ENCODE measurements at places on chromosomes 11 and 22. TPM values are rescaled to one million over a fixed set of nuclear protein-coding genes. Genes with fewer than 3 reads are reported as not detected.

DNA sequence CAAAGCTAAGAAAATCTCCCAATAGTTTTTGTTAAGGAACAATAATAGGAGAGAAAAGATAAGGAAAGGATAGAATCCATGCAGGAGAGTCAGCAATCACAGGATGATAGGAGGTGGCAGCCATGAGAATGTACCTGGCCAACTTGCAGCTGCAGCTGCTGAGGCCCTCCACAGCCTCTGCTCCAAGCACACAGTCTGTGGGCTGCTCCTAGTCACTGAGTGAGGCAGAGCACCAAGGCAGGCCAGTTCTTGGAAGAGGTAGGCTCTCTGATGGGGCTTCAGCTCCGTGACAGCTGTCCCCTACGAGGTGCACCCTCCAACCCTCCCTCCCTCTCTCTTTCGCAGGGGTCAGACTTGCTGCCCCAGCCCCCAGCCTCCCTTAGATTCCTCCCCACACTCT, 5.5 kb upstream of the KCNJ1 start:
- DNase-seq: no peak

- peak; percentile 50 for DNase-seq
Observed at GRCh38 chr22:40966726-40967085, 15.5 kb downstream of the RBX1 start.

- no peak for DNase-seq
Observed at GRCh38 chr22:44028091-44028490, 4.0 kb downstream of the PARVB start.

- DNase-seq: peak; percentile 84
Observed at GRCh38 chr11:2269601-2270321, 627 bp downstream of the ASCL2 start.

- DNase-seq: no peak
Observed at GRCh38 chr11:4480577-4481239, 1.7 kb upstream of the OR52K1 start.

DNA sequence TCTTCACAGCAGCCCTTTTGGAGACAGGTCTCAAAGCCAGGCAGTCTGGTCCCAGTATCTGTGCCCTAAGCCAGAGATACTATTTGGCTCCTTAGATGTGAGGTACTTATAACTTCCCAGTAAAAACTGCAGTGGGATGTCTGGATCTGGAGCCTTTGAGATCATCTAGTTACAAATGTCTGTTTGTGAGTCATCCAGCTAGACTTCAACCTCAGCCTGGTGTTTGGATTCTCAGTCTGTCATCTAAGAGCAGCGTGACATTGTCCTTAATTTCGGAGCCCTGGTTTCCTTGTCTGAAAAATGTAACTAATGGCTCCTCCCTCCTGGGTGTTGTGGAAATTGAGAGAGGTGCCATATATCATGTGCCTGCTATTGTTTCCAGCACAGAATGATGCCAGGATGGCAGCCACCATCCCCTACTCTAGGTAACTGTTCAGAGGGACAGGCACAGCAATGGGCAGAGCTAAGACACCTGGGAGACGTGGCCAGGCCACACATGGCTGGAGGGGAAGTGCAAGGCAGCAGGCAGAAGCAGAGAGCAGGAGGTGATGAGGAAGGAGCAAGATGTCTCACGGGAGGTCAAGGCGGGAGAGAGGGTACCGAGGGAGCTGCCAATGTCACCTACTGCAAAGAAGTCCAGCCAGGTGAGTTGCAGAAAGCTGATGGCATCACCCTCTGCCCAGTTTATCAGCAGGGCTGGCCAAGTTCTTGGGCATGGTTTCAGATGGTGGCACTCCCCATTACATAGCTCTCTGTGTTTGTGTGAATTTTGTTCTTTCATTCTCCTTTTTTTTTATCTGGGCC, 20.6 kb upstream of the ST3GAL4 start:
- peak; percentile 55 for DNase-seq

- DNase-seq: peak; percentile 84
Observed at GRCh38 chr22:37260901-37261336, 16.9 kb upstream of the RAC2 start.

DNA sequence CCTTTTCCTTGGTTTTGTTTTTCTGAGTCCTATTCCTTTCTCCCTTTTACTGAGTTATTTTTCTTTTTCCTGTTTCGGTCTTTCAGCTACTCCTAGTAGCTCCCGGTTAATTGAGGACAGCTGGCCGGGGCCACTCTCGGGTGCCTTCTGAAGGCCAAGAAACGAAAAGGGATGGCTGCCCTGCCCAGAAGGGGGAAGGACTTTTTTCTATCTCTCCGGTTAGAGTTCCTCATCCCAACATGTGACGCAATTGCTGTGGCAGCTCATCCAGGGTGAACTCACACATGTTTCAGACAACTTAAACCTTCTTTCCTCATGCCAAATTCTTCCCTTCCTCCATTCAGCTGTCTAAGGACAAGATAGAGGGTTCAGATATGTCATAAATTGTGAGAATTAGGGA, 83.6 kb downstream of the PIWIL4 start:
- peak; percentile 91 for DNase-seq

DNA sequence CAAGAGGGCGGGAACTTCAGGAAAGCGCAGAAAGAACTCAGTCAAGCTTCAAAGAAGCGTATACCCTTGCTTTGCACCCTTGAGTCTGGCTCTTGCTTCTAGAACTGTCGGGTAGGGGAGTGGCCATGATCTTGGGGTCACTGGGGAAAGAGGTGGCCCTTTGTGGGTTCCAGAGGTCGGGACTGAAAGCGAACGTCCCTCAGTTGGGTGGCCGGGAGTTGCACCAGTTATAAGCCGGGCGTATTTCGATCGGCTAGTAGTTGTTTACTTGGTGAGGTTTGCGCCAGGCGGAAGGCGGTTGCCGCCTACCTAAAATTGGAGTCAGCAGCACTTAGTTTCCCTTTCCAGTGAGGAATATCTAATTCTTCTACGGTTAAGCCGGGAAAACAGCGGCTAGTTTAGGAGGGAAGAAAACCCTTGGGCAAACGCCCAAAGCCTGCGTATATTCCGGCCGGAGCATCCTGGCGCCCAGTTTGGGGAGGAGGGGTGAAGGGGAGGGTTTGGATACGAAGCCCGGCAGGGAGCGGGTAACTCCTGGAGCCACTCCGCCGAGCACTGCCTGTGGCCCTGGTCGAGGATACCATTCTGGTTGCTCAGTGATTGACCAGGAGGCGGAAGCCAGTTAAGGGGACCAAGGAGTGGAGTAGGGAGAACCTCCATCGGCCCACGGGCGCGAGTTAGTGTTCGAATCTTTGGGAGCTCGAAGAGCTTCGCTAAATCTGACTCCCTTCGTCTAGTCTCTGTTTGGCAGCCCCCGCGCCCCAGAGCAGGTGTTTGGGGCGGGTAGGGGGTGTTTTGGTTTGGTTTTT, 807 bp upstream of the WT1 start:
- no peak for DNase-seq

GRCh38 chr11:22337596-22338485, at the start of gene SLC17A6:
SLC17A6 (plus strand) TSS chr11:22338381; CDS start chr11:22338534, 153 bp downstream.
- DNase-seq: no peak

- no peak for DNase-seq
Observed at GRCh38 chr11:118226781-118227180, 2.0 kb upstream of the JAML start.

MS4A7 gene
- total RNA-seq: 52.5 TPM

HEPN1 gene
- not detected for total RNA-seq

MYEOV gene
- total RNA-seq: 0.46 TPM

NTM gene
- total RNA-seq: 16.1 TPM

Measured in posterior vena cava (tissue), 2 donors.